Fibroblast of skin of scalp (primary cell): ENCODE measurements at places on chromosomes 13 and 19.

DNA sequence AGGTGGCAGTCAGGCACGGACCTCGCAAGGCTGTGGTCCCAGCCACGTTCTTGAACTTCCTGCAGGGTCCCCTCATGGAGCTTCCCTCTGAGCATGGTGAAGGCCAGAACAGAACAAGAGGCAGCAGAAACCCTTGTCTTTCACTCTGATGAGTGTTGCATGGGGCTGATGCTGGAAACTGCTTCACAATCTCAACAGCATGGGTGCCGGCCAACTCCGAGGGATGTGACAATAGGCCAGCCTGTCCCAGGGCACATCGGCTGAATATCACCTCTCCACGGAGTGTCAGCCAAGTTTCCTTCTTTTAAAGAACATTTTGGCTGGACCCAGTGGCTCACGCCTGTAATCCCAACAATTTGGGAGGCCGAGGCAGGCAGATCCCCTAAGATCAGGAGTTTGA lies 173.9 kb downstream of the FOXO1 start:
- DNase-seq, result no peak

DNA sequence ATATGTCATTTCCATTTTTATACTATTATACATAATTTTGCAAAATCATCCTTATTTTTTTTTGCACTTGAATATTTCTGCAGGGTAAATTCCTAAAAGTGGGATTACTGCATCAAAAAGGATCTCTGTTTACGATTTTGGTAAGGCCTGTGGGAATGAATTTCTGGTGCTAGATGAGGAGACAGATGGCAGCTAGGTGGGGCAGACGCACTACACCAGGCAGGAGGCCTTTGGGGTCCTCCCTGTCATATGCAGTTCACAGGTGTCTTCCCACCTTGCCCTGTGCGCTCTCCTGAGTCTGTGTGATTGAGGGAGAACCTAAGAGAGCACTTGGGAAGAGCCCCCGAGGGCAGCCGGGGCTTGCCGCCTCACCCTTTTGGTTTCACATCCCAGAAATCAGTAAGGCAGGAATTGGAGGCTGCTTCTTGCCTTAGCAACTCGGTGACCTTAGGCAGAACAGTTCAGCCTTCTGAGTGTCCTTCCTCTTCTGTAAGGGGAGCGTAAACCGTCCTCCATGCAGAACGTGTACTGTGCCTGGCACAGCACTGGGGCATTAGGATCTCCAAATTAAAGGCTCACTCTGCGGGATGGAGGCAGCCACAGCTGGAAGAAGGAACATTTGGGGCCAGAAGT lies 13.4 kb upstream of the GJB2 start:
- DNase-seq, result no peak

GRCh38 chr19:41541990-41542584 lies 33.9 kb upstream of the CEACAM21 start:
- peak; percentile 26 for DNase-seq

DNA sequence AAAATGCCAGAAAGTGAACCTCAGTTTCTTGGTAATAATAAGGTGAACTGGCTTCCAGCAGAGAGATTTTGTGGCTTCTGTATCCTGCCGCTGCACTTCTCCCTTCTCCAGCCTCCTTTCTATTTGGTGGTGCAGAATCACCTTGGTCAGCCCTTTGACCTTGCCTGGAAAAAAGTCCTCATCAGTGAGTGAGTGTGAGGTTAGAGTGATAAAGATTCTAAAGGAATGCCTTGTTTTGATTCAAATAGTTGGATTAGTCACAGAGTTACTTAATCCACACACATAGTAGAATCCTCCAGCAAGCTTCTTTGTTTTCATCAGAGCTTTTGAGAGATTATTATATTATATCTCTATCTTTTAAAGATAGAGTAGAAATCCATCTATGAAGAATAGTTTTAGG lies 140.9 kb downstream of the KCNRG start:
- DNase-seq, result peak; percentile 58

- no peak for DNase-seq
Observed at GRCh38 chr19:1582201-1582600, 10.5 kb downstream of the MBD3 start.

DNA sequence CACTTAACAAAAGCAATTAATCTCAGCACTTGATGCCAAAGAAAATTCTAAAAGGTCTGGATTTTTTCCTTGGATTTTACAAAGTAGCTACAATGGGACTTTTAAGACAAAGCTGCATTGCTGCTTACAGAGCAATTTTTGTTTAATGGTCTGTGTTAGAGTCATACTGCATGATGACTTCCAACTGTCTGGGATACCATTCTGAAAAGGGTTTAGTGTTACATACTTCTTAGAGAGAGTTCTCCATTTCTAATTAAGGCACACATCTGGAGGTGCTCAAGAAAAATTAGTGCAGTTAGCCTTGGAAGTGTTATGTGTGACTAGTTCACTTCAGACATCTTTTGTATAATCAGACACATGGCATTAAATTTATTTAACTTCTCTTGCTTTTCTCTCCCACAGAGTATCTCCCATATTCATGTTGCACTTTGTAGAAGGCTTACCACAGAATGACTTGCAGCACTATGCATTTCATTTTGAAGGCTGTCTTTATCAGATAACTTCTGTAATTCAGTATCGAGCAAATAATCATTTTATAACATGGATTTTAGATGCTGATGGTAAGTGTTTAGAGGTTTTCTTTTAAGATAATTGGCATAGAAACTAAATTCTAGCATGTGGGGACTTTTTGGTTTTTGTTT lies 35.1 kb downstream of the USPL1 start:
- DNase-seq, result no peak

DNA sequence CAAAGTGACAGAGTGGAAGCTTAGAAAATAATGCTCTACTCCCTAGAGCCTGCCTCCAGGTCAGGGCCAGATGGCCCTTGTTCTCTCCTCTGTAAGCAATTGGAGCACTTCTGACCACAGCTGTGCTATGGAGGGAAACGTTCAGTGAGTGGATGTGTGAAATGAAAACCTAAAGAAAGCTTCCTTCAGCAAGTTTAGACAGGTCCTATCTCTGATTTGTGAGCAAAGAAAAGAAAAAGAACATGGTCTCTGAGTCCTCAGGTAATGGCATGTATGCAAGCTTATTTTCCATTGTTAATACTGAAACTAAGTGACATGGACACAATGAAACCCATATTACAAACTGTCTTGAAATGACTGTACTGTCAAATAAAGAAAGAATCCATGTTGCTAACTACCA lies 1486.8 kb downstream of the EFNB2 start:
- DNase-seq, result no peak

- DNase-seq, result no peak
Observed at GRCh38 chr13:103898481-103898880, 832.3 kb upstream of the SLC10A2 start.

DNA sequence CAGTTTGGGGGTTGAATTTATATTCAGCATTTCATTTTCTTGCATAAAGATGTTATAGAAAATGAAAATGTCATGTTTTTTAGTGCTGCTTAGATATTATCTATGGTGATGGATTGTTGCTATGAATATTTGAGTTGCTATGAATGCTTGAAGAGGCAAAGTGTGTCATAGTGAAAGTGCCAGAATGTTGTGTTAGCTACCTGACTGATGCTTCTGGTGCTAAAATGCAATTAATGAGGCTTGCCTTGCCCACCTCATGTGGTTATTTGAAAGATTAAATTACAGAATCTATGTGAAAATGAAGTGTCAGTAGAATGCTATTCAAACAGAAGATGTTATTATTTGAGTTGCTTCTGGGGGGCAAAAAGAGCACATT lies 62.7 kb upstream of the MYCBP2 start:
- no peak for DNase-seq

DNA sequence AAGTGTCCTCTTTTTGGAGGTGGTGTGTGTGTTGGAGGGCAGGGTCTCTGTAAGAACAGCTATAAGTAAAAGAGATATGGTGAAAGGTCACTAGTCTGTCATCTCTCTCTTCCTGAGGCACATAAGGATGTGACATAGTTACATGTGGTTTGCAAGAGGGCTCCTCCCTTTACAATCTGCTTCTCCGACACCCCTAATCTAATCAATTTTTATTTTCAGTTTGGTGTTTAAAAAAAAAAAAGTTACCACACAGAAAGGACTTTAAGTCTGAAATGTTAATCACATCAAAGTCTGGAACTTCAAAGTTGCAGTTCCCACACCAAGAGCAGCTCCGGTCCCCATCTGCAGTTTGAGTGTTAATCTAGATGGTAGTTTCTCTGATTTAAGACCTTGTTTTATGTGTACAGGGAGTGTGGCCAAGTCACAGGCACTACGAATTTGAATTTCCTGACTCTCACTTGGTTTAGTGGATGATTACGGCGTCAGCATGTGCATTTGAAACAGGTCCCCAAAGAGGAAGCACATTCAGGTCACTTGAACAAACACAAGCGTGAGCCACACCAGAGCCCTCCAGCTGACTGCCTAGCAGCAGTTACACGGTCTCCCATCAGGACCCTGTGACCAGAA lies 53.1 kb downstream of the FOXO1 start:
- DNase-seq, result no peak

GRCh38 chr19:43731846-43732245 lies 16.0 kb downstream of the IRGC start:
- no peak for DNase-seq

DNA sequence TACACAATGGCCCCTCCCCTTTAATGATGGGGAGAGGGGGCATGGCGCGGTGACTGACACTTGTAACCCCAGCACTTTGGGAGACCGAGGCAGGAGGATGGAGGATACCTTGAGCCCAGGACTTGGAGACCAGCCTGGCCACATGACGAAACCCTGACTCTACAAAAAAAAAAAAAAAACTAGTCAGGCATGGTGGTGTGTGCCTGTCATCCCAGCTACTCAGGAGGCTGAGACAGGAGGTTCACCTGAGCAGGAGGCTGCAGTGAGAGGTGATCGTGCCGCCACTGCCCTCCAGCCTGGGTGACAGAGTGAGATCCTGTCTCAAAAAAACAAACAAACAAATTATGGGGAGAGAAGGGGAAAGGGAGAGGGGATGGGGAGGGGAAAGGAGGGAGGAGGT lies 13.8 kb upstream of the ZBTB7A start:
- no peak for DNase-seq

GRCh38 chr19:47112166-47112996 lies 1.2 kb downstream of the ZC3H4 start:
- peak; percentile 93 for DNase-seq

DNA sequence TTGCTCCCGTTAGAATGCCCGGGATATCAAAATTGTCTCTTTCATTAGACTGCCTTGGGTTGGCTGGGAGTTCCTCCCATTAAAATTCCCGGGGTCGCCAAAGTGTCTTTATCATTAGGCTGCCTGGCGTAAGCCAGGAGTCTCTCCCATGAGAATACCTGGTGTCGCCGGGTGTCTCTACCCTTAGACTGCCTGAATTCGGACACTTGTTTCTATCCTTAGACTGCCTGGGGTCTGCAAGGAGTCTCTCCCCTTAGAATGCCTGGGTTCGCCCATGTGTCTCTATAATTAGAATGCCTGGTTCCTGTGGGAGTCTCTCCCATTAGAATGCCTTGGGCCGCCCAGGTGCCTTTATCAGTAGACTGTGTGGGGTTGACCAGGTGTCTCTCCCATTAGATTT lies 1538.2 kb downstream of the UQCRFS1 start:
- no peak for DNase-seq

DNA sequence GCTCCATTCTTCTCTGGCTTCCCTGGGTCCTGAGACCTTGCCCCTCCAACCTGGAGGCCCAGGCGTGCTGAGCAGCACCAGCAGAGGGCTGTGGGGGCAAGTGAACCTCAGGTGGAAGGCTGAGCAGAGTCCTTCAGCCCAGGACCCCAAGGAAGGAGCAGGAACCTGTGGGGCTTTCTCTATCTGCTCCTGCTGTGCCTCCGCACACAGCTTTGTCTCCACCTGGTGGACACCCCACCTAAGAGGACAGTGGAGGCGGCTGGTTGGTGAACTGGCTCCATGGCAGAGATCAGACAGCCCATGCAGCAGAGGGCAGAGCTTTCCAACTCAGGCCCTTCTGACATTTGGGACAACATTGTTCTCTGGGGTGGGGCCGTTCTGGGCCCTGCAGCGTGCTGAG lies 19.7 kb downstream of the ZFR2 start:
- DNase-seq, result no peak

- no peak for DNase-seq
Observed at GRCh38 chr19:1884291-1884718, 991 bp downstream of the ABHD17A start.

- peak; percentile 64 for DNase-seq
Observed at GRCh38 chr19:9205501-9206113, 13.8 kb downstream of the OR7D4 start.
